ENCODE measurements at places on chromosomes 1 and 21.

- DNase-seq: no peak
These were observed 15.9 kb downstream of the RWDD3 start for GRCh38 chr1:95249916-95250315.

DNA sequence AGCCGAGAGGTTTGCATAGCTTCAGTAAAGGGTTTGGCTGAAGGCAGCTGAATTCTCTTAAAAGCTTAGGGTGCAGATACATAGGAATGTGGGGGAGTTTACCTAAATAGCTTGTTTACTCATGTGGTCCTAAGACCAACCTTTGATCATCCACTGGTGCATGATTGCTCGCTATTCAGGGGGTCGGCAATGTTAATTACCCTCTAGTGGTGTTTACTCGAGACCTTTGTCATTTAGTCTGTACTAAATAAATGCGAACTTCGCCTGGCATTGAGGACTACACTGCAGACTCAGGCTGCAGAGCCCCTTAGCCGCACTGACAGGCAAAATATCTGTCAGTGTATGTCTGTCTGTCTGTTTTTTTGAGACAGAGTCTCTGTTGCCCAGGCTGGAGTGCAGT, 31.8 kb downstream of the TMEM63A start:
- DNase-seq: no peak

DNA sequence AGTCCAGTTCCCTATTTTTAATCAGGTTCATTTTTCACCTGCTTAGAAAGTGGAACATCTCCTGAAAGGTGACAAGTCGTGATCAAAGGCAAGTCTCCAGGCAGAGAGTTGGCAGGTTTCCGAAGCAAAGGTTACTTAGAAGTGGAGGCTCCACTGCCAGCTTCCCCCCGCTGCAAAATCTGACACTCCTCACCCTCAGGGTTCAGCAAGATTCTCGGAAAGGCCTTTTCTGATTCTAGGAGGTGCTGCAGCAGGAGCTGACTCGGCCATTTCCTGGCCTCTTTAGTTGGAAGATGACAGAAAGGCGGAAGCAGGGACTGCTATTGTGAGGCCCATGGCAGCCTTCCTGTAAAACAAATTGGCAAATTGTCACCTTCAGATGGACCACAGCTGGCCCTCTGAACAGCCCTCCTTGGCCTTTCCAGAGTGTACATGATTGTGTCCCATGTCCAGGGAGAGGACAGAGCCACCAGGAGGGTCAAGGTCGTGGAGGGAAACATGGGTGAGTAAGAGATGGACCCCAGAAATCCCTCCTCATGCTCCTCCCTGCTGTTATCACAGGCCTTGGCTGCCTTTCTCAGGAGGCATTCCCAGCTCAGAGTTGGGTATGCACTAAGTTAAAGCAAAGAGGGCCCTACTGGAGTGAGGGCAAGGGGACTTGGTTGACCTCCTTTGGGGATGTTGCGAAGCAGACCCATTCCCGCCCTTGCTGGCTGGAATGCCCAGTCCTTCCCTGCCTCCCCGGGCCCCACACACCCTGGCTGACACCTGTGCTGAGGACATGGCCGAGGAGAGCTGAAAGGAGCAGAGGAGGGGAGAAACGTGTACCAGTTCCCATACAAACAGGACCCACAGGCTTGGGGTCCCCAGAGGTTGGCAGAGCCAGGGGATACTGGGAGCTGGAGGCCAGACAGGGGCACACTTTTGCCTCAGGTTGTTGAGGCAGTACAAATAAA, 115.5 kb upstream of the IRF2BP2 start:
- no peak for DNase-seq

GRCh38 chr1:201282931-201283829, at the start of gene PKP1:
Gene PKP1, plus strand, starts transcription at chr1:201283506. Its CDS starts 197 bp downstream, at chr1:201283703.
- DNase-seq: no peak

- no peak for DNase-seq
These were observed 11.5 kb downstream of the TMEM50A start for GRCh38 chr1:25349606-25350005.

GRCh38 chr1:234975122-234975940, 153.3 kb downstream of the TOMM20 start:
- DNase-seq: no peak

DNA sequence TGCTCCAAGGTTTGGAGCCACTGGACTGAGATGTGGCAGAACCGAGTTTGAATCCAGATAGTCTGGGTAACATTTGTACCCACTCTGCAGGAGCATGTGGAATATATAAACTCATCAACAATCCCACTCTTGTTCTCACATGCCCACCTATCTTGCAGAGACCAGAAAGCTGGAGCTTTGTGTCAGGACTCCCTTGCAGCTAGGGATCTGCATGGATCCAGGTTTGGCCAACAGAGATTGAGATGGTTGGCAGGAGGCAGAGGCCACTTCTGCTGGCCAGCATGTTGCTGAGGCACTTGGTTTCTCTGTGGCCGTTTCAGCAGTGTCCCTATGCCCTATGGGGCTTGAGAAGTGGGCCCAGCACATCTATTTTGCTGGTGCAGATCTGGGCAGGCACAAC, 208.3 kb downstream of the KAZN start:
- no peak for DNase-seq

DNA sequence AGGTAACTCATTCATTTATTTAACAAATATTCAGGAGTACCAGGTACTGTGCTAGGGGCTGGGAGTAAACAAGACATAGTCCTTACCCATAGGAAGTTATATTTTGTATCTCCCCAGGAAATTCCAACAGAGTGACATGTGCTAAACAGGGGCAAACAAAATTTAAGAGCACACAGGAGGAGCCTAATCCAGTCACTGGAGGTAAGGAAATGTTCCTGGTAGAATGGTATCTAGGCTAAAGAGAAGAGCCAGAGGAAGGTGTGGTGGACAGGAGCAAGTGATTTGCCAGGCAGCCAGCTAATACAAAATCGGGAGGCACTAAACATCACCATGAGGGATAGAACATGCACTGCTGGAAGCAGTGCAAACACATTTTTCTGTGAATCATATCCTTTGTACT, 10.4 kb downstream of the TEX38 start:
- DNase-seq: no peak

GRCh38 chr1:156492591-156493080, 7.9 kb downstream of the MEF2D start:
- no peak for DNase-seq

- no peak for DNase-seq
These were observed 5.7 kb upstream of the CBR3 start for GRCh38 chr21:36129219-36129618.

DNA sequence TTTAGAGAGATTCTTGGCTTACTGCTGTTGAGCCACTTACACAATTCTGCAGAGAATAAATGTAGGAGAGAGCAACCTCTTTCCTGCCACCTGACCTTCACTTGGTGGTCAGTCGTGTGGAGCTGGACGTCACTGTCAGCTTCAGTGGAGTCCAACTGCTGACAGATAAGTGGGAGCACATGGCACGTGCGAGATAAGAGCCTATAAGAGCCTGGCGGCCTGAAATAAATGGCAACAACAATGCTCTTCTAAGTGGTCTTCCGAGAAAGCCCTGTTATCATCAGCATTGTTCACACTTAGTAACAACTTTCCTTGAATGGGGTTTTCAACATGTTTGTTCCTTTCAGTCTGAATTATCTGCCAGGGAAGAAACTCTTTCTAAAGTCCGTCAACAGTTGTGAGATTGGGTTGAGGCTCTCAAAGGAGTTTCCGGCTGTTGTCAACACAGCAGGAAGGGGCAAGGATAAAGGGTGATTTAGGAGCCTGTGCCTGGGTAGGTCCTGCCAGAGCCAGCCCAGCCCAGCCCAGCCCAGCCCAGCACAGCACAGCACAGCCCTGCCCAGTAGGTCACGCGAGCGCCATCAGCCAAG, 57.2 kb upstream of the RUNX1 start:
- no peak for DNase-seq

DNA sequence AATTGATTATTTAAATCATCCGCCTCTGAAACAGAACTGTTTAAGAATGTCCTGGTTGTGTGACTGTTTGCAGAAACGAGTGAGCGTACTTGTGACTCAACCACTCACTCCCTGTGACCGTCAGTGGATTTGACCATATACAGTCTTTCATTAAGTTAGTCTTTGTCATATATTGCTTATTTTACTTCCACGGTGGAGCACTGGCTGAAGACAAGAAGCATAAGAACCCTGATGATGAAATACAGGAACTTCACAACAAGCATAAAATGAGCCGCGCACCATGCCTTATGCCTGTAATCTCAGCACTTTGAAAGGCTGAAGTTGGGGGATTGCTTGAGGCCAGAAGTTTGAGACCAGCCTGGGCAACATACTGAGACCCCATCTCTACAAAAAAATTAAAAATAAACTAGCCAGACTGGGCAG, 194.0 kb downstream of the TOMM20 start:
- peak; percentile 86 for DNase-seq

DNA sequence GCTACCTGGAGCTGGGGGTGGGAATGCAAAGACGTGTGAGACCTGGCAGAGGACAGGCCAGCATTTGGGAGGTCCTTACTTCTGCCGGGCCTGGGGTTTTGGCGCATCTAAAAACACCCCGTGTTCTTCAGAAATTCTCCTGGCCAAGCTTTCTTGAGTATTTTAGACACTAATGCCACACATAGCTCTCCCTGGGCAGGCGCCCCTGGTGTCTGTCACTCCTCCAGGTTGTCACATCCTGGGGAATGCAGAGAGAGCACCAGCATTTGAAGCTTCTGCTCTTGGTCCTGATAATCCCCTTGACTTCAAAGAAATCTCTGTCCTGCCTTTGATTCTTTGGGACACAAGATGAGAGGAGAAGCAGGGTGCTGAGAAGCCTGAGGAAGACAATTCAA, 6.0 kb downstream of the CAPN9 start:
- no peak for DNase-seq

DNA sequence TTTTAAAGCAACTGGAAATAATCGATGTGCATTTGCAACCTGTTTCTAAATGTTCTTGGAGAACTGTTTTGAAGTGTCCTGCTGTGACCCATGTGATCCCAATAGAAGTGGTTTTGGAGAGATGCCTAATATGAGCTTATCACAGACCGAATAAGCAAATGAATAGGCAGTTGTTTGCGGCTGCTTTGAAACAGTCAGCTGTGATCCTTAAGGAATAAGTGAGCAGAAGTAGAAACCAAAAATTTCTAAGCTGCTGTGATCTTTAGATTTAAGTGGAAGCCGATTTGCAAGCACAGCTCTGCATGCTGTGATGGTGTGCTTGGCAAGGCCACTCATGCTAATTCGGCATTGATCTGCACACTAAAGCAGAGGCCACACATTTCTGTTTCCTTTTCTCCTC, 329.5 kb upstream of the DUSP10 start:
- DNase-seq: no peak

DNA sequence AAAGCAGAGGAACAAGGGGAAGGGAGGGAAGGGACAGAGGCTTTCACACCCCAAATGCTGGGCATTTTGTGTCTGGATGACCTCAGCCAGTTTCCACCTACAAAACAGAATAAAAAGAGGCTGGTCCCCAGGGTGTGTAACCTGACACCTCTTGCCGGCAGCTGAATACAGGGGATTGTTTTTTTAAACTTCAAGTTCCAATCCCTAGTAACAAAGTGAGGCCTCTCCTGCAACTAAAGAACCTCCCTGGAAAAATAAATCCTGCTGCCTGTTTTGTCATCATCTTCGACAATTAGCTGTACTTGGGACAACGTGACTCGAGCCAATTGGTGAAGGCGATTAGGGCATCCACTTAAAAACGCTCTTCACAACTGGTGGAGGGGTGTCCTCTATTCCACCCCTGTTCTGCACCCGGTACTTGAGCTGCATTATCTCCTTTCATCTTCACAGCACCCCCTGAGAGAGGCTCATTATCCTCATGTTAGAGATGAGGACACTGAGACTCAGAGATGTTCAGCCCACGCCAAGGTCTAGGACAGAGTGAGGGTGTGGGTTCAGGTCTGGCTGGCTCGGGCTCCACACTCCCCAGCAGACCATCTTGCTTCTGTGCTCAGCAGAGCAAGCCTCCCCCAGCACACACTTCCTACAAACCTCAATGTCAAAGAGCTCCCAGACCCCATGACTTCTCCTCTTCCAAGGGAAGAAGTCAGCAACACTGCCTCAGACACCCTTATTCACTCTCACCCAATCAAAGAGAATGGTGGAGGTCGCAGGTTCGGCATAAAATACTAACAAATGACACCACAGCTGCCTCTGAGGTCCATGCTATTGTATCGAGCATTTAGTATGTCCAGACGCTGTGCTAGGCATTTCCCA, 15.2 kb downstream of the ITPKB start:
- DNase-seq: no peak

DNA sequence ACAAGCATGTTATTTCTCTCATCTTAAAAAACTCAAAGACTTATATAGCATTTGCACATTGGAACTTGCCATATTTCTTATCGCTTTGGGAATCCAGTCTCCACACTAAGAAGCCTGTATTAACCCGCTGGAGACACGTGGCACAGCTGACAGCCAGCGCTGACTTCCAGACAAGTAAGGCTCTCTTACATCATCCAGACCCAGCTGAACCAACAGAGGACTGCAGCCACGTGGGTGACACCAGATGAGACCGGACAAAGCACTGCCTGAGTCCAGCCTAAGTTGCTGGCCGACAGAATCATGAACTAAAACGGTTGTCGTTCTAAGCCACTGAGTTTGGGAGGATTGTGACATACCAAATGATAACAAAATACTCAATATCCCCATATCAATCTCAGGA, 6.3 kb upstream of the CD247 start:
- no peak for DNase-seq

DNA sequence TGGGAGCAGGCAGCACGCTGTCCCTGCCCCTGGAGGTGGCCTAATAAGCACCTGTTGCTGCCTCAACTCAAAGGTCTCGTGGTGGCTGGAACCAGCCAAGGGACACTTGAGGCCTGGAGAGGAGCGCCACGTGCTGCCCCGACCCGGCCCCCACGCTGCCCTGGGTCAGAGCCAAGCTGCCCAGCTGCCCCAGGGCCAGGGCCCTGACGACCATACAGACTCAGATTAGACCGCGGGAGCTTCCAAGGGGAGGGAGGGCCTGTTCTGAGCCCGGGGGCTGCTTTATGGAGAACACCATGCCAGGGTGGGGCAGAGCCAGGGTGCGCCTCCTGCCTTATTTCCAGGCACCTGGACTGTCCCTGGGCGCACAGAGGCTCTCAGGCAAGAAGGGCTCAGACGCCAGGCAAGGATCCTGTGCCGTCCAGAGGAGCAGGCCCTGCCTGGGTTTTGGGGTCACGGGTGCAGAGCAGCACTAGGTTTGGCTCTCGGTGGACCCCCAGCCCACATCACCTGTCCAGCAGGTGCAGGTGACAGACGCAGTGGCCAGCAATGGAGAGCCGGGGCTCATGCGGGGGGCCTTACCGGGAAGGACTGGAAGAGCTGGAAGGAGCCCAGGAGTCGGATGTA, 18.6 kb downstream of the KRTAP10-1 start:
- no peak for DNase-seq
